ENCODE measurements at places on chromosomes 5 and 9. TPM values are rescaled to one million over a fixed set of nuclear protein-coding genes. Genes with fewer than 3 reads are reported as not detected.

Gene SPINK4
- total RNA-seq, result 85.2 TPM

Gene LURAP1L
- total RNA-seq, result 31.8 TPM

Gene CTNND2
- 0.70 TPM for total RNA-seq

Gene TMEM215
- not detected for total RNA-seq

Gene SH2D3C
- total RNA-seq, result 4.7 TPM

Gene DOCK8
- total RNA-seq, result 13.5 TPM

Gene C9orf50
- total RNA-seq, result not detected

Gene LPAR1
- 27.5 TPM for total RNA-seq

Gene PTGDS
- total RNA-seq, result 2.5 TPM

Gene SELENOP
- total RNA-seq, result 1,113 TPM

Gene LCN2
- 456 TPM for total RNA-seq

Gene CTSV
- 1.5 TPM for total RNA-seq

Gene EGFLAM
- 0.46 TPM for total RNA-seq

Gene SLC6A19
- 92.8 TPM for total RNA-seq

Gene SHC3
- 1.5 TPM for total RNA-seq

Gene CCDC180
- total RNA-seq, result 5.1 TPM

Gene OR1Q1
- total RNA-seq, result not detected

Gene COL15A1
- total RNA-seq, result 11.2 TPM

Gene GRM6
- total RNA-seq, result not detected

Gene RFESD
- 1.4 TPM for total RNA-seq

Gene SLF1
- total RNA-seq, result 4.8 TPM

Gene CDX1
- total RNA-seq, result 140 TPM

Gene GFPT2
- 7.9 TPM for total RNA-seq

Gene SARDH
- total RNA-seq, result 0.23 TPM

Gene GRAMD2B
- total RNA-seq, result 55.6 TPM

Gene ABL1
- 86.6 TPM for total RNA-seq

Gene FOXD4
- total RNA-seq, result 0.22 TPM

Gene CNTNAP3
- total RNA-seq, result 16.5 TPM

Gene HNRNPH1
- total RNA-seq, result 475 TPM

Gene PTPA
- 109 TPM for total RNA-seq

Gene YTHDC2
- total RNA-seq, result 22.4 TPM

Gene CRHBP
- total RNA-seq, result 0.84 TPM

Gene PCDHGC5
- total RNA-seq, result 0.89 TPM

Gene CCNO
- 0.28 TPM for total RNA-seq

Gene PCDHB12
- 0.67 TPM for total RNA-seq

Gene DDX4
- not detected for total RNA-seq

Gene IL4
- not detected for total RNA-seq

Gene MAMDC4
- total RNA-seq, result 43.8 TPM

Gene PLAC8L1
- total RNA-seq, result 0.70 TPM

Measured in mucosa of descending colon (tissue), 3 donors.